Endodermal cell (in vitro differentiated cells): ENCODE measurements at places on chromosomes 6 and 20.

- DNase-seq = no peak
Observed at GRCh38 chr6:18577491-18577890, 190.3 kb downstream of the RNF144B start.

GRCh38 chr6:161356167-161356854, 82.5 kb upstream of the AGPAT4 start:
- no peak for DNase-seq

- DNase-seq = no peak
Observed at GRCh38 chr6:160337301-160337700, 10.9 kb upstream of the SLC22A3 start.

GRCh38 chr20:10848810-10849370, 175.1 kb upstream of the JAG1 start:
- DNase-seq = no peak

GRCh38 chr6:37696220-37696840, 1.4 kb downstream of the MDGA1 start:
- peak; percentile 76 for DNase-seq

DNA sequence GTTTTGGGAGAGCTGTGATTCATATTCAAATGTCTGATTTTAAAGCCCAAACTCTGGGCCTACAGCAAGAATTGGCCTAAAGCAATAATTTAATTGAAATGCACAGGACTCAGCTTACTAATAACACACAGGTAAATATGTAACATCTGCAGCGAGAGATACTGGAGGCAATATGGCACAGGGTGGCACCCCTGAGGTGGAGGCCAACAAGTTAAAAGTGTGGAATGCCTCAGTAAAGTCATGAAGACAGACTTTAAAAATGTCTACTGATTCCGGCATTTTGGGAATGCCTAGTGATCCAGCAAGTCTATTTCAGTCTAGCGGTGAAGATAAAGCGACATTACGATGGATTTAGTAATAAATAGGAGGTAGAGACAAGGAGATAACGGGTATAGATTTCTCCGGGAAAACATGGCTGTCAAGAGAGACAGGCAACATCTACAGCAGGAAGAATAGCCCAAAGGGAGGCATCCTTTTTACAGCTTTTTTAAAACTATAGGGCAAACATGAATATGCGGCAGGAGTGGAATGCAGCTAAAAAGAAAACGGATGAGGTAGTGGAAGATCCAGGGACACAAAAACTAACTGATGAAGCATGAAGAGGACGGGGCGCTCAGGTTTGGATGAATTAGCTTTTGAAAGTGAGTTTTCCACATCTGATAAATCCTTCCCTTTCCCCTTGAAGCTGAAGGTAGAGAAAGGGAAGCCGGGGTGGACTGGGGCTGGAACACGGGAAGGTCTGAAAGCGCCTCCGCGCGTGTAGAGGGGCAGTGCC, 1.2 kb downstream of the NANP start:
- DNase-seq = no peak

GRCh38 chr6:25192590-25193459, 86.3 kb upstream of the CARMIL1 start:
- no peak for DNase-seq

GRCh38 chr6:34986845-34987246, 97.8 kb downstream of the ANKS1A start:
- DNase-seq = peak; percentile 84

DNA sequence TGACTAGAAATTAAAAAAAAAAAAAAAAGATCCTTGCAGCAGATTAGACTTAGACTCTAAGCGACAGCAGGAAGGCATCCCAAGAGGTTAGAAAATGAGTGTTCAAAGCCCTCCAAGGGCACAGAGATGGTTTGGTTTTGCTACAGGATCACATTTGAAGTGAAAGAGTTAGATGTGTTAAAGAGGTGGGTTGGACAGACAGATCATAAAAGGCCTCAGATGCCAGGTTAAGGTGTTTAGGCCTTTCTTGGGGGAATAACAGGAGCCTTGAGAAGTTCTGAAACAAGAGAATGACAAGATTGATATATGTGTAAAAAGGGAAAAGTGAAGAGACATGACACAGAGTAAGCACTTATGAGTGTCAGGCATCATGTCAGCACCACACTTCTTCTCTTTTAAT, 107.5 kb downstream of the FYN start:
- DNase-seq = no peak

- no peak for DNase-seq
Observed at GRCh38 chr20:19555726-19556125, 202.3 kb upstream of the RIN2 start.

- peak; percentile 38 for DNase-seq
Observed at GRCh38 chr6:111615916-111616612, 10.4 kb upstream of the TRAF3IP2 start.

DNA sequence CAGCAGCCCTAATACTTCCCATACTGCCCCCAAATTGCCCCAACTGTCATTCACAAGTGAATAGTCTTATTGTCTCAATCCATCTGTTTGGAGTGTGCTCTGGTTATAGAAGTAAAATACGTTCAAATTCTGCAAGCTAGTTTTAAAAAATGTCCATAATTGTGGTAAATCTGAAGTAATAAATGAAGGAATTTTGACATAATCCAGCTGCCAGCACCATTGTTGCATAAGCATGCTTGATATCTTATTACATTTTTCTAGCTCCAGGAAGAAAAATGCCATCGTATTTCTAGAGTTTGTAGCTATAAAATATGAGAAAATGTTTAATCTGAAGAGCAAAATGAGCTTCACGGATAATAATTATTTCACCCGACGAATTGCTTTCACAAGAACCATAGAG, 664.7 kb downstream of the RFPL4B start:
- no peak for DNase-seq

- DNase-seq = no peak
Observed at GRCh38 chr6:132910759-132911158, 96.4 kb downstream of the RPS12 start.

- no peak for DNase-seq
Observed at GRCh38 chr6:20658516-20658915, 124.3 kb downstream of the CDKAL1 start.

DNA sequence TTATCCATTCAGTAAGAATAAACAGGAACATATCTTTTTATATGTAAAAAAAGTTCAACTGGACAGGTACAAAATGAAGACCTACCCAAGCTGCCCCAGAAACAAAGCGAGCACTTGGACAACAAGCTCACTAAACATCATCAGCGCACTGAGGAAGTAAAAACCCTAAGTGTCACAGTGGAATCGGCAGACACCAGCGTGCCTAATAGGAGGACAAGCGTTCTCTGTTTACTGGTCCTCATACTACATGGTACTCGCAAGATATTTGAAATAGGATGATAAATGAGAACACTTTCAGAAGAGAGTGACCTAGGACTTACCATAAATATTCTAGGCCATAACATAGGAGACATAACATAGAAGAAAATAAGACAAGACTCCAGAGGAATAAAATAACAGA, 18.2 kb downstream of the MAP7 start:
- DNase-seq = no peak

DNA sequence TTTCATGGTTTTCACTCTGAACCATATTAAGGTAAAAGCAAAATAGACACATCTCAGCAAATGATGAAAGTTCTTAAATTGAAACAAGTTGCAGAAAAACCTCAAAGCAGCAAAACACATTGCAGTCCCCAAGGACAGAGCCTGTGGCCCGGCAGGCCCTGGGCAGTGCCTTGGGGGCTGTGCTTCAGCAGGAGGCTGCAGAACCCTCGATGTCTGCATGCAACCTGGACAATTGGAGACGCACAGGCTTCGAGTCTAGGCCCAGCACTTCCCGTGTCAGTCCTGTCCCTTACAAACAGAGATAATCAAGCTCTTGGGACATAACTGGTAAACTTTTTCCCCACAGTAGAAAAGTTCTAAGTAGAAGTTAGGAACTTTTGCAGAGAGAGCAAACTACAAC, 9.2 kb downstream of the PYGB start:
- peak; percentile 30 for DNase-seq

GRCh38 chr20:53419693-53420460, 173.8 kb downstream of the ZNF217 start:
- no peak for DNase-seq

GRCh38 chr20:36145877-36146707, 8.4 kb upstream of the EPB41L1 start:
- DNase-seq = peak; percentile 39

GRCh38 chr6:44053760-44054556, 73.3 kb downstream of the MRPL14 start:
- peak; percentile 81 for DNase-seq

- DNase-seq = no peak
Observed at GRCh38 chr6:143705569-143705968, 27.8 kb downstream of the PHACTR2 start.

DNA sequence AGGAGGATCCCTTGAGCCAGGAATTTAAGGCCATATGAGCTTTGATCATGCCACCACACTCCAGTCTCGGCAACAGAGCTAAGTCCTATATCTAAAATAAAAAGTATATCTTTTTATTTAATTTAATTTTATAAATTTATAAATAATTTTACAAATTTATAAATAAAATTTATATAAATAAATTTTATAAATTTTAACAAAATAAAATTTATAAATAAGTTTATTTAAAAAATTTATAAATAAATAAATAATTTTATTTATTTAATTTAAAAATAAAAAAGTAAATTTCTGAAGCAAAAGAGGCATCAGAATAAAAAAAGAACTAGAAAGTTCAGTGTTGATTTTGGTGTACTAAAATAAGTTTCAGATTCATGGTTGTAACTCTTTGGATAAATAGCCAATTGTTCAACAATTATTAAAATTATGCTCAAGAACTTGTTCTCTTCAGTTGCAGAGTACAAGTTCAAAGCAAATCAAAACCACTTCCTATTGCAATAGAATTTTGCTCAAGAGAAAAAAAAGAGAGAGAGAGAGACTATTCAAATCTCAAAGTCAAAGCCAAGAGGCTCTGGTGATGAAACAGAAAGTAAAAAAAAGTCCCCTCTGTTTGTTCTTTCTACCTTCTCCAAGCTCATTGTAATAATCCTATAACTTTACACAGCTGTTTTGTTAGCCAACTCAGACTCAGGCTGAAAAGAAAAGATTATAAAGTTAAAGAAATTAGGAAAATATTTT, 547.5 kb upstream of the ADGRB3 start:
- DNase-seq = no peak

DNA sequence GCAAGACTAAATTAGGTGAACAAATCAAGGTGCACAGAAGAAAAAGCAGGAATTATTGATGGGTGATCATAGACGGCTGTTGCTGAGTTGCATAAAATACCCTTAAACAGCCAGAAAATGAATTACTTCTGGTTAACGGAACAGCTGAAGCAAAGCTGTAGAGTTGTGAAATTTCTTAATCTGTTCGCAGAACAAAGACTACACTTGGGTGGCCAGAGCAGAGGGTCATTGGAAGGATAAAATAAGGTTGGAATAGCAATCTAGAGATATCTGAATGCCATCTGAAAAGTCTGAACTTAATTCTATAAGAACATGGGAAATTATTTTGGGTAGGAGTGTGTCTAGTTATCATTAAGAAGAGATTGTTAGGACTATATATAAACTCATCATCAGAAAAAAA, 339.1 kb upstream of the RSPO3 start:
- no peak for DNase-seq

DNA sequence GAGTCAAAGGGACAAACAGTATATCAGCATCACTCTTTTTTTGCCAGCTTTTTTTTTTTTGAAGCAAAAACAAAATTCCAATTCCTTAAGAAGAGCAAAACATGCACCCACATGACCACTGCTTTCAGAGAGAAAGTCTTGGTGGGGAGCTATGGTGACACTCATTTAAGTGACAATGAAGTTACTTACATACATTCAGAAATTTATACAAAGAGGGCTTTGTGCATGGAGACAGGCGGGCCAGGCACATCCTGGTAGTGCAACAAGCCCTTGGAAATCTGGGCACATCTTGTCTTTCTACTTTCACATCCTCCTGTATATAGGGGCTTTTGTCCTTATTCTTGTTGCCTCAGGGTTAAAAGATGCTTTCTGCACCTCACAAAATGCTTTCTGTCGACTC, 55.9 kb downstream of the IL22RA2 start:
- DNase-seq = no peak

GRCh38 chr6:28167926-28168325, 26.2 kb downstream of the ZKSCAN8 start:
- DNase-seq = no peak

GRCh38 chr20:43943725-43944124, 29.1 kb downstream of the TOX2 start:
- no peak for DNase-seq

DNA sequence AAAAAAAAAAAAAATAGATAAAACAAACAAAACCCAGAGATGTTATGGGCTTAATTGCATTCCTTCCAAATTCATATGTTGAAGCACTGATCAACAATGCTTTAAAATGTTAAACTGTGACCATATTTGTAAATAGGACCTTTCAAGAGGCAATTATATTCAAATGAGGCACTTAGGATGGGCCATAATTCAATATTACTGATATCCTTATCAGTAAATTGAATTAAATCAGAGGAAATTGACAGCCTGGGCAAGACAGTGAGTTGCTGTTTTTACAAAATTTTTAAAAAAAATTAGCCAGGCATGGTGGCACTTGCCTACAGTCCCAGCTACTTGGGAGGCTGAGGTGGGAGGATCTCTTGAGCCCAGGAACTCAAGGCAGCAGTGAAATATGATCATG, 364.1 kb downstream of the GJA1 start:
- no peak for DNase-seq

DNA sequence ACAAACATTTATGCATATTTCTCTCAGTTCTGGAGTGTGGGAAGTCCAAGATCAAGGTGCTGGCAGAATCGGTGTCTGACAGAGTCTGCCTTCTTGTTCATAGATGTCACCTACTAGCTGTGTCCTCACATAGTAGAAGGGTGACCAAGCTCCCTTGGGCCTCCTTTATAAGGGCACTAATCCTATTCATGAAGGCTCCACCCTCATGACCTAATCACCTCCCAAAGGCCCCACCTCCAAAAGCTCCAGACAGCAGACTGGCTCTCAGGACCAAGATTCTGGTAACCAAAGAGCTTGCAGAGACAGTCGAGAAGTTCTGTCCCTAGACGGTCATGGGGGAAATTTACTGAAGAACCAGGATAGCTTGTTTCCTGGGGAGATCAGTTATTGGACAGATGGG, 139.1 kb downstream of the COL9A1 start:
- no peak for DNase-seq

- DNase-seq = no peak
Observed at GRCh38 chr6:12473494-12473893, 183.3 kb downstream of the EDN1 start.

- no peak for DNase-seq
Observed at GRCh38 chr20:34850969-34851368, 21.7 kb downstream of the GGT7 start.

GRCh38 chr6:19827247-19827646, 9.9 kb upstream of the ID4 start:
- no peak for DNase-seq
